Stimulated activated CD4-positive, alpha-beta T cell treated with anti-CD3 and anti-CD28 coated beads, Interleukin-15, amount 100 ng/mL, for 48 hours (primary cell): ENCODE measurements at places on chromosomes 5 and 9.

GRCh38 chr5:42032137-42032536 is 107.1 kb downstream of the FBXO4 start:
- DNase-seq: no peak

- DNase-seq: no peak
Measured at GRCh38 chr9:104981543-104982129, 53.7 kb upstream of the ABCA1 start.

DNA sequence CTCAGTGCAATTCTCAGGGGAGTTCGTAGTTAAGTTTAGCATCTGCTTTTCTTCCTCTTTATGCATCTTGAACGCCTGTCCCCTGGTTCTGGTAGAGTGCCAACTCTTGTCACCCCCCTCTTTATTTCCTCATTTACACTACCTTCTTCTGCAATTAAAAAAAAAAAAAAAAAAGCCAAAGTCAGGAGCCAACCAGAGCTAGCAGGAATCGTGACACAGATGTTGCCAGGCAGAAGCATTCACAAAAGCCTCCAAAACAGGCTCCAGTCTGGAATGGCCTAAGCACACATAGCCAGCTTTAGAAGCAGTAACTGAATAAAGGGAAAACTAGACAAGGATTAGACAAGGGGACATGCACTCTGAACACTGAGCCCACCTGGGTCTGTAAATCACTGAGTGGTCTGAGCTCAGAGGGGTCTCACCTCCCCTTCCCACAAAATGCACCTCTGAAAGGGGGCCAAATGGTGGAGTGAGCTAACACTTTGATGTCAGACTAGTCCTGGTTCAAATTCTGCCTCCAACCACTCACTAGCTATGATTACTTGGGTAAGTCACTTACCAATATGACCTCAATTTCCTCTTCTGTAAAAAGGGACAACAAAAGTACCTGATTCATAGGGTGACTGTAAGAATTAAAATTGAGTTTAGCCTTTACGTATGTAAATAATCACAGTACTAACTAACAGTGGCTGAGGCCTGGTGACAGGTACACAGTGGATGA is 2.0 kb downstream of the CD74 start:
- no peak for DNase-seq

- no peak for DNase-seq
Measured at GRCh38 chr9:2849941-2850340, 6.0 kb upstream of the PUM3 start.

DNA sequence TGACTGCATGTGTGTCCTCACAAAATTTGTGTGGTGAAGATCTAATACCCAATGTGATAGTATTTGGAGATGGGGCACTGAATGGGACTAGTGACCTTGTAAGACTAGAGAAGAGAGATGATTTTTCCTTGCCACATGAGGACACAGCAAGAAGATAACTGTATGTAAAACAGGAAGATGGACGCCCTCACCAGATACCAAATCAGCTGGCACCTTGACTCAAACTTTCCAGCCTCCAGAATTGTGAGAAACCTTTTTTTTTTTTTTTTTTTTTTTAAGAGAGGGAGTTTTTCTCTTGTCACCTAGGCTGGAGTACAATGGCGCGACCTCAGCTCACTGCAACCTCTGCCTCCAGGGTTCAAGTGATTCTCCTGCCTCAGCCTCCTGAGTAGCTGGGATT is 40.3 kb downstream of the UBTD2 start:
- no peak for DNase-seq

GRCh38 chr5:67343835-67344234 is 147.2 kb upstream of the CD180 start:
- DNase-seq: no peak

DNA sequence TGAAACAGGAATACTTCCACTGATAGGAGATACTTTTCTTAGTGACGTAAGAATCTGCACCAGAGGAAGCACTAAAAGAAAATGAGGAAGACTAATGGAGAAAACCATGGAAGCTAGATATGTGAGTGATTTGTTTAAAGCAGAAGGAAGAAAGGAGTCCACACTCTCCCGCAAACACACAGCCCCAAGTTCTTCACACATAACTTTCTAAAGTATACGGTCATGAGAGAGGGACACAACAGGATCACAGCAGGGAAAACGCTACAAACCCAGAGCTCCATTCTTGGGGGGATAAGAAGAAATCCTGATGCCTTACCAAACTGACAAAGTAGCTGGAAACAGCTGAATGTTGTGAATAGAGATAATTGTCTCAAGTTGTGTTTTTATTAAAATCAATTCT is 222.2 kb upstream of the TMEM161B start:
- no peak for DNase-seq

GRCh38 chr5:160133918-160134304 is 14.7 kb upstream of the PWWP2A start:
- no peak for DNase-seq

DNA sequence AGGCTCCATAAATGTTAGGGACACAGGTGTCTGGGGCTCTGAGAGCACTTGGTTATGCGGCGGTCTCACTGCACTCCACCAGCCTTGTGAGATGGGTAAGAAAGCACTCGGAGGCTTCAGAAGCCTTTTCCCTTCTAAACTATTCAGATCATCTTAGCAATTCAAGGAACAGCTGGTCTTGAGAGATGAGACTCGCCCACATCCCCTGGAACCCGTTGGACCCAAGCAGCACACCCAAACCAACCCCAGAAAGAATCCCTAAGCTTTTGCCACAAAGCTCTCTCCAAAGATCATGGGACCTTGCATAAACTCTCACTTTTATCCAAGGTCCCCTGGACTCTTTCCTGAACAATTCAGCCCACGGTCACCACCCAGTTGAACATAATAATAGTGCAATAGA is 90.2 kb downstream of the RAPGEF1 start:
- no peak for DNase-seq

GRCh38 chr5:45680950-45681349 is 15.2 kb downstream of the HCN1 start:
- DNase-seq: no peak

- DNase-seq: no peak
Measured at GRCh38 chr5:126274763-126275125, 148.5 kb upstream of the GRAMD2B start.

DNA sequence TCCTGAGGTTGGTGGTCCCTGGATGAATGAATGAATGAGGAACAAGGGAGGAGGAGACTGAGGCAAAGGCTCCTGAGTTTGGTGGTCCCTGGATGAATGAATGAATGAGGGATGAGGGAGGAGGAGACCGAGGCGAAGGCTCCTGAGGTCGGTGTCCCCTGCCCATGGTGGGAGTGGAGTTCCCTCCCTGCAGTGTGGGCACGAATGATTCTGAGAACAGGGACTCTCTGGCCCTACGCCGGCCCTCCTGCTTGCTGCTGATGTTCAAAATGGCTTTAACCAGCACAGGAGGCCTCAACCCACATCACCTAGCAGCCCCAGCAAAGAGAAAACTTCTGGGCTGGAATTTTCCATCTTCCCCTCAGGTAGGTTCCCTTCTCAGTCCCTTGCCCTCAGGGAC is 377.8 kb downstream of the IRX2 start:
- no peak for DNase-seq

DNA sequence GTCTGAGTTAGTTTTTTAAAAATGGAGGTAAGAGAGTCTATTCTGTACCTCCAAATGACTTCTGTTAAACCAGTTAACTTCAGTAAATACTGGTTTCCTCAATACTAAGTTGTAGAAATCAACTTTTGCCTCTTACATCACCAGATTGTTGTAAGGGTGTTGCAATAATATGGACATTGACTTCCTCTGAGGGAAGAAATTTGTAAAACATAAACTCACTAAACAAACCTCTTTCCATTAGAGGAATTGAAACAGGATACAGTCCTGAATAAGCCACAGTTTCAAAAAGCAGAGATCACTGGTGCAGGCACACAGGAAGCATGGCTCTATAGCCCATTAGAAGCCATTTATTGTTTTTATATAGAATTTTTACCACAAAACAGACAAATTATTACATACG is 32.7 kb upstream of the SLCO6A1 start:
- no peak for DNase-seq

DNA sequence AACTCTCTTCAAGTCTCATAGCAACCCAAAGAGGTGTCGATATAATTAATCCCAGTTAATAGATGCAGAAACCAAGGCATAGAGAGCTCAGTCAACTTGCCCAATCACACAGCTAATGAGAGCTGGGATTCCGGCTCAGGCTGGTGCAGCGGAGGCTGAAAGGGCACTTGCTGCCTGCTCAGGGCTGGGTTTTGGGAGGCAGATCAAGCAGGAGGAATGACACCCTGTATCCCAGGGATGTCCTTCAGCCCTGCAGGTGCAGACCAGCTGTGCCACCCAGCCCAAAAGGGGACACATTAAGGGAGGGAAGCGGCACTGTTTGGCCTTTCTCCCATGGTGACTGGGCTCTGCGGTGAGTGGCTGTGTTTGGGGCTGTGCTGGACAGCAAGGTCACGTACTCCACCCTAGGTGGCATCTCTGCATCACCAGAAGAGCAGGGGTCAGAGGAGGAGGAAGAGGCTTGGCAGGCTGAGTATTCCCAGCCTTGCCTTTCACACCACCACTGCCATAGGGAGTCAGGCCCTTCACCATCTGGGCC is 124.1 kb downstream of the MVB12B start:
- DNase-seq: no peak

DNA sequence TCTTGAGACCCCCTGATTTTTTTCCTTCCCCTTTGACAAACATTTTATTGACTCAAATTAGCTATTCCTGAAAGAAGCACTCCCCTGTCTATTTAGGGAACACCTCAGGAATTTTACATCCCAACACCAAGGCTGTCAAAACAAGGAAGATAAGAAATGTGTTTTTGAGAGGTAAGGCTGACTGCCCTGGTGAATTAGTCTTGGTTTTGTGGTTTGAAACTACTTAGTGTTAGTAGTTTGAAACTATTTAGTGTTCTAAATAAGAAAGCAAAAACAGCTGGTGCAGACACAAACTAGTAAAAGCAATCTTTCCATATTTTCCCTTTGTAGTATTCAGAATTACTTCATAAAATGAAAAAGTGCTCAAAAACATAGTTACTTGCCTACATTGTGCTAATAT is 120.7 kb downstream of the PCSK1 start:
- DNase-seq: no peak

- no peak for DNase-seq
Measured at GRCh38 chr5:125197321-125197720, 450.9 kb upstream of the ZNF608 start.

- DNase-seq: no peak
Measured at GRCh38 chr5:149024943-149025342, 37.9 kb downstream of the SH3TC2 start.

GRCh38 chr9:1978941-1979340 is 36.2 kb upstream of the SMARCA2 start:
- DNase-seq: no peak

GRCh38 chr5:122126756-122127321 is 2.5 kb upstream of the ZNF474 start:
- no peak for DNase-seq

- DNase-seq: no peak
Measured at GRCh38 chr5:43190755-43191603, 1.0 kb upstream of the NIM1K start.

GRCh38 chr9:114856215-114856941 is 50.5 kb upstream of the TNFSF15 start:
- DNase-seq: no peak

DNA sequence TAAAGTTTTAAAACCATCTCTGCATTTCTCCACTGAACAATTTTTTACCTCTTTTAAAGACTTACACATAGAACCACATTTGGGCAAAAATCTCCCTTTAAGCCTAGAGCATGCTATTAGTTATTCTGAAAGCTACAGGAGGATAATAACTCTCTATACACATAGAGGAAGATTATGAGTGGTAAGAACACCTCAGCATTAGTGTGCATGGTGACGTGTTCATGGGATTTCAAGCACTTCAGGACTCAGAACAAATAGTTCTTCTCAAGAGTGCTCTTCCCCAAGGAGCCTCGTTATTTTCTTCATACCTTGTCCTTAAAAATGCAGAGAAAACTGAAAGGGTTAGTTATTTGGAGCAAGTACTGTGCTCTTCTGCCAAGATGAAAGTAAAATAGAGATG is 256.9 kb upstream of the TUSC1 start:
- no peak for DNase-seq

- DNase-seq: peak; percentile 40
Measured at GRCh38 chr9:96020792-96021550, 145.5 kb downstream of the ERCC6L2 start.
